ENCODE measurements at places on chromosomes 6 and 20.
A peak's percentile ranks its signal among the peaks of the same experiment; 100 is the strongest.

GRCh38 chr6:83970582-83970981 is 63.0 kb upstream of the MRAP2 start:
- DNase-seq = no peak

GRCh38 chr6:152634773-152635172 is 2.4 kb downstream of the SYNE1 start:
- no peak for DNase-seq

- DNase-seq = no peak
Observed at GRCh38 chr6:167712731-167713475, 113.8 kb upstream of the AFDN start.

DNA sequence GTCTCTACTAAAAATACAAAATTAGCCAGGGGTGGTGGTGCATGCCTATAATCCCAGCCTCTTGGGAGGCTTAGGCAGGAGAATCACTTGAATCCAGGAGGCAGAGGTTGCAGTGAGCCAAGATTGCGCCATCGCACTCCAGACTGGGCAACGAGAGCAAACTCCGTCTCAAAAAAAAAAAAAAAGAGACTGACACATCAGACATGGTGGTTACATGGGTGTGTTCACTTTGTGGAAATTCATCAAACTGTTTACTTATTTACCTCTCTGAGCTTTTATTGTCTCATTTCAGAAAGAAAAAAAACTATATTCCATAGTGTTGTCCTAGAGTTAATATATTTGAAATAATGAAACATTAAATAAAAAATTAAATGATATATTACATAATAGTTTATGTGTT is 64.8 kb downstream of the MBOAT1 start:
- DNase-seq = no peak

DNA sequence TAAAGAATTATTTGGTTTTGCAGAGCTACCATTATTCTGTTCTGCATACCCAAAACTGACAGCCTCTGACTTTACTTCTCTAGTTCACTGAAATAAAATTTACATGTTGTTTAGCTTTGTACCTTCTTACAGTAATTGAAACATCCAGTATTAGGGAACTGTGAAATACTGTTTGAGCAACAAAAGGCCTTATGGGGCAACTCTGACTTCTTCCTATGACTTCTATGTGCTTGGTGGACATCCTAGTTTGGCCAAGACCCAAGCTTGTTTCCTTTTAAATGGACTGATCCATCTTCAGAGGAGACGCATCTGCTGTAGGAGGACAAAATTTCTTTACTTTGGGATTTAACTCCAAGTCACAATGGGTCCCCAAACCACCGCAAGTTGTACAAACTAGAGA is 44.7 kb downstream of the NR2E1 start:
- DNase-seq = no peak

DNA sequence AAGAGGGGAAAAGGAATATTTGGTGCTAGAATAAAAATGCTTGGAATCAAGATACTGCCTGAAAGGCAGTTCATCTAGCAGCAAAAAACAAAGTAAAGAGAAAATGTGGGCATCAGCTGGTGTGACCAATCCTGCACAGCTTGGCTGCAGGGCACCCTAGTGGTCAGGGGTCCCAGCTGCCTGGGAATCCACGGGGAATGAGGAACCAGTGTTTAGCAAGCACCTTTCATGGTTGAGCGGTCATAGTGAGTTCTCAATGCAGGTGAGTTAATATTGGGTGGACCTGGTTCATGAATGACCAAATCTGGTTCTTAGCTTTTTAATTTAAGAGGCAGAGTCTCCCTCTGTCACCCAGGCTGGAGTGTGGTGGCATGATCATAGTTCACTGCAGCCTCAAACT is 53.3 kb downstream of the CAP2 start:
- DNase-seq = no peak

GRCh38 chr6:16168858-16169257 is 40.0 kb downstream of the MYLIP start:
- DNase-seq = no peak

DNA sequence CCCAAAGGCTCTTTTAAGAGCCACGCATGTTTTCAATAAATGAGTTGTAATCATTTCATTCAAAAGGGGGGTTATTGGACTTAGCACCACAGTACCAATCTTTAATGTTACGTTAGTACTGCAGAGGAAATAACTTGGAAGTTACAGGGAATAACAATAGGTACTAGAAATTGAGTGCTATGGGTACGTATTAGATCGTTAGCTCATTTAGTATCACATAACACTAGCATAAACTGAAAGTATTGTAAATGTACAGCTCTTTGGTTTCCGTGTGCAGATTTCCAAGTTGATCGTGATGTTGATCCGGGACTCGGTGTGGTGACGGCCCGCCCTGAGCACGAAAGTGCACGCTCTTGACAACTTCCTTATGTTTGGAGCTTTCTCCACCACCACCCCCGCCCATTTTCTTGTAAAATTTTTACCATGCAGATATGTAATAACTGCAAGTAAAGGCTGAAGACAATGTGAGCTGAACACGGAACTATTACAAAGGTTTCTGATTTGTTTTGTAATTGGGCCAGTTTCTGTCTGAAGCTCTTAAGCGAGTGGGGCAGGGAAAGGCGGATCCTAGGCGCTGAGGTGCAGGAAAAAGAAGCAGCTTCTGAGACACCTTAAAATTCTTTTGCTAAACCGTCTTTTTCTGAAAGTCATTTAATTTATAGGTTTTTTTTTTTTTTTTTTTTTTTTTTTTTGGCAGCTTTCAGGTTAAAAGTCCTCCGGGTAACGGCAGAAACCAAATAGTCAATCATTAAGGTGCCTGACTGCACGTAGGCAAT is 71.5 kb downstream of the HFE start:
- DNase-seq = no peak

GRCh38 chr6:29702519-29703103 is 20.6 kb upstream of the HLA-F start:
- DNase-seq = peak; percentile 71

DNA sequence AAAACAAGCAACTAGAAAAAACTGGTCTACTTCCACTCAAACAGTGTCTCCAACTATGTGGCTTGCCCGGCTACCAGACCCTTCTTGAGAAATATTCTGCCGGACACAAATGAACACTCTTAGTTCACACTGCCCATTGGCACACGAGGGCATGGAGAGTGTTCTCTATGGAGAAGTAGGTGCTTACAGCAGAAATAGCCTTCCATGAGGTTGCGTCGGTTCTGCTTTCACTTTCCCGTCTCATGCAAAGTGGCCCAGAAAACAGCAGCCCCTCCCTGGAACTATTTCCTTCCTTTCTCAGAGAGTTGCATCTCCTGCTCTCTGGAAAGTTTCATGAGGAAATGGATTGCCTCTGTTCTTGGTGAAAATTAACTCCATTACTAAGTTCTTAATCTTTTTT is 9.5 kb upstream of the HLA-DOA start:
- DNase-seq = no peak

DNA sequence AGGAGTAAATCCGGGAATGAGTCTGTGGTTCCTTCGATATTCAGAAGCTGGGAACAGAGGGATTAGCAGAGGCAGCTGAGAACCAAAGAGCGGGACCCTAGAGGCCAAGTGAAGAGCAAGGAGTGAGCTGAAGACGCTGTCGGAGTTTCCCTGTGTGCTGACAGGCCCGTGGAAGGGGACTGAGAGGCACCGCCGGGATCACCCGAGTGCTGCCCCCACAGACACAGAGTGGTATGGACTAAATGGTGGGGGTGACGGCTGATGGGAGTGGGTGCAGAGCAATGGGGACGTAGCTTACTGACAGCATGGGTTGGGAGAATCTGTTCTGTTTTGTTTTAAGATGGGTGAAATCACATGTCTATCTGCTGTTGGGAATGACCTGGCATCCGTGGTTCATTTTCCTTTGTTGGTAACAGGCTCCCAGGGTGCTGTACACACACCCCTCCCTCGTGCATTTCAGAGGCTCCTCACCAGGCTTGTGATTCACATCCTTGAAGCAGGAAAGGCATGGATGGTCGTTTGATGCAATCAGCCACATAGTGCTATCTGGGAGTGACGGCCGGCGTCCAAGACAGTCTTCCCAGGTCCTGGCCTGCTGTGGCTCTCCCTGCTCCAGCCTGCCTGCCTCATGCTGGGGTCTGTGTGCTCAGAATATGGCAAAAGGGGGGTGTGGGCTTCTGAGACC is 97.4 kb downstream of the THBS2 start:
- DNase-seq = no peak

GRCh38 chr6:158264180-158264579 is 48.1 kb upstream of the TULP4 start:
- DNase-seq = no peak

DNA sequence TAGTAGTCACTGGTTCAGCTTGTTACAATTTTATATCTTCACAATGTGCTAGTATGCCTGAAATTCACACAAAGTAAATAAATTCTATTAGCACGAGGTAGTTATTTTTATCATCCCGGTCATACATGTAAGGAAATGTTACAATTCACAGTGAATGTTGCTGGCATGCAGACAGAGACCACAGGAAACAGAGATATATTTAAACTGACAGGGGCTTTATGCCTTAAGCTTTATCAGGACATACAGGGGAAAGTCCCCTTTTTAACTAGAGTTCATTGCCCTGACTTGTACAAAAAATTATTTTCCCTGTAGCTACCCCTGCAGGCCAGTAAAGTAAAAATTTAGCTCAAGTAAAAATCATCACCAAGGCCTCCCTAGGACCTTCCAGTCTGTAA is 712.0 kb upstream of the NRSN1 start:
- DNase-seq = no peak

- DNase-seq = peak; percentile 53
Observed at GRCh38 chr20:62795023-62795761, 1.1 kb upstream of the MRGBP start.

DNA sequence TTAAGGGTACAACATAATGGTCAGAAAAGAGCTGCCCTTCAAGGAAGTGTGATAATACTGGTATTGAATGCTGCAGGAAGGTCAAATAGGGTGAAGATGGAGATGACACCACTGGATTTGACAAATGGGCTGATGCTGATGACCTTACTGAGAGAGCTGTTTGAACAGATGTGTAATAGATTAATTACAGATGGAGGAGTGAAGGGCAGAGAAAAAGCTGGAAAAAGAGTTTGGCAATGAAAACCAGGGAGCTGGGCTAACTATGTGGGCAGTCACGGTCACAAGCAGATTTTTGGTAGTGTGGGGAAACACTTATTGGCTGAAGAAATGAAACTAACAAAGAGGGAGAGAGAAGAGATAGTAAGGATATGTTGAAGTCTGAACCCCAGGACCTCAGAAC is 83.6 kb upstream of the ENPP5 start:
- no peak for DNase-seq

DNA sequence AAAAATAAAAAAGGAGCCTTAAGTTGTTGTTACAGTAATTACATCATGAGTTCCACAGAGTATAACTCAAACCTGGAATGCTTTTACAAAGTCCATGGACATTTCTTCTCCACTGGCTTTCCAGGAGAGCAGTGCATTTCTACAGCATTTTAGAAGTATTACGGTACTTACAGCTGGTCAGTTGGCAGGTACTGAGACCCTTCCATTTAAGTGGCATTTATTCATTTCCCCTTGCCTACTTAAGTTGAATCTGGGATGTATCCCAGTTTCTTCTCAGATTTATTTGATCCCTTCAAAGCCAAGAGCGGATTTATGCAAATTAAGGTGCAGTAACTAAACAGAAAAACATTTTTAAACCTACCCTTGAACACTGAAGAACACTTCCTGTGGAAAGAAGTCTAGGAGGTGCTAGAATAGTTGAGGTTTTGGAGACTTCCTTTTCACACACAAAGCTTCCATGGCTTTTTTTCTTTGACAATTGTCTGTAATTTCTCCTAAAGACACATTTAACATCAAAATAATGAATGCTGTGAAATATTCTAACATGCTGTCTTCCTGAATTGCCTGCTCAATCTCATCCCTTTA is 3.4 kb downstream of the PRDM13 start:
- no peak for DNase-seq

DNA sequence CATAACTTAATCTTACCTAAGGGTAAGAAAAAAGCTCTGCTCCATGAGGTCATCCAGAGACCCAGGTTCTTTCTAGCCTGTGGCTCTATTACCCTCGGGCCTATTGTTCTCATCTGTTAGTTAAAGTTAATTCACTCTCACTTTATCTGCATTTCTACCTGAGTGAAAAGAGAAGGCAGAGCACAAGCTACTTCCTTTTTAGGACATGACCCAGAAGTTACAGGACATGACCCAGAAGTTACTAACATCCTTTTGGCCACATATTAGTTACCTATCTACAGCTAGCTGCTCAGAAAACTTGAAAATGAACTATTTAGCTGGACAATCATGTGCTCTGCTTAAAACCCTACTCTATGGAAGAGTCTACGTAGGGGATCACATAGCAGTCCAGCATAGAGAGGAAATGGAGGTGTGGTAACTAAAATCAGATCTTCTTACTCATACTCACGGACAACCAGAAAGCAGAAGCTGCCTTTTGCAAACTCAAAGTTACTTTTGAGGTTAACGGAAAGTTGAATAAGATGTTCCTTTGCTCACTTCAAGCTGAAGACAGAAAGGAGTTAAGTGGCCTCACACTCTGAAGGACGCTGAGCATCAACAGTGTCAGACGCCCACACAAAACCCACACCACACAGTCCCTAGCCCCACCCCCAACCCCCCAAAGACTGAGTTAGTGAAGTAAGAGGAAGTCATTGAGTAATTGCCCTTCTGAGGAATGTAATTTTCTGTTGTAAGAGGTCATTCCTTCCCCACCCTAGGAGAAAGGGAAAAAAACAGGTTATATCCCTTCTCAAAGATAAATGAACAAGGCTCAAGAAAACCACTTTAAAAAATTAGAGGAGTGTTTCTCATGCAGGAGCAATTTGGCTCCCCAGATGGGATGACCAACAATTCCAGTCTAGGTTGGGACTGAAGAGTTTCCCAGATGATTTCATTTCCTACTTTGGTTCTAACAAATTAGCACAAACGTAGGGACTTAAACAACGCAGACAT is 45.9 kb upstream of the TAB2 start:
- peak; percentile 57 for DNase-seq

- DNase-seq = no peak
Observed at GRCh38 chr6:21578523-21578922, 15.0 kb upstream of the SOX4 start.

GRCh38 chr6:98343797-98344196 is 490.6 kb upstream of the POU3F2 start:
- DNase-seq = no peak

GRCh38 chr20:58019850-58020625 is 208.4 kb downstream of the ANKRD60 start:
- no peak for DNase-seq

DNA sequence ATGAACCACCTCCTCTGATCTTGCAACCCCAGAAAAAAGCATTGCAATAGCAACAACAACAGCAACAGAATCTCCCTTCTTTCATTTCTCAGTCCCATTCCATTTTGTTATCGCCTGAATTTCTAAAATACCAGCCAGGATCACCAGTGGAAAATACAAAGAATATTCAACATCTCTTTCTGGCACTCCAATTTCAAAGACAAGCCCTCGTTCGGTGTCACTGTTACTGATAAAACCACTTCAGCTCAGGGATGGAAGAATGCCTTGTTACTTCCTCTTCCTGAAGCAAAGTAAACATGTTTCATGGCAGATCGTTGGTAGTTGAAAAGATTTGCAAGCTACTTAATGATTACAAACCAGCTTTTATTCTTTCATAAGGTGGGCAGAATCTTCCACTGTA is 94.0 kb upstream of the SPTLC3 start:
- no peak for DNase-seq
